ENCODE measurements at places on chromosomes 4 and X.
A peak's percentile ranks its signal among the peaks of the same experiment; 100 is the strongest.

- no peak for DNase-seq
These were observed 80.8 kb downstream of the FAM13A start for GRCh38 chr4:88975958-88976774.

DNA sequence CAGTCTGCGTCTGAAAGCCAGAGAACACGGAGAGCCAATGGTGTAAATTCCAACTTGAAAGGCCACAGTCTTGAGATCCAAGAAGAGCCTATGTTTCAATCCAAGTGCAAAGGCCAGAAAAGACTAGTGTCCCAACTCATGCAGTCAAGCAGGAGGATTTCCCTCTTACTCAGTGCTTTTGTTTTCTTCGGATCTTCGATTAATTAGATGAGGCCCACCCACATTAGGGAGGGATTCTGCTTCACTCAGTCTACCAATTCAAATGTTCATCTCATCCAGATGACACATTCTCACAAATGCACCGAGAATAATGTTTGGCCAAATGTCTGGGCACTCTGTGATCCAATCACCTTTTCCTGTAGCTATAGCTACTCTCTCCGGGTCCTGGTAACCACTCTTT is 91.5 kb upstream of the S100G start:
- DNase-seq, result no peak

- no peak for DNase-seq
These were observed 142.9 kb downstream of the NR3C2 start for GRCh38 chr4:148299337-148299736.

DNA sequence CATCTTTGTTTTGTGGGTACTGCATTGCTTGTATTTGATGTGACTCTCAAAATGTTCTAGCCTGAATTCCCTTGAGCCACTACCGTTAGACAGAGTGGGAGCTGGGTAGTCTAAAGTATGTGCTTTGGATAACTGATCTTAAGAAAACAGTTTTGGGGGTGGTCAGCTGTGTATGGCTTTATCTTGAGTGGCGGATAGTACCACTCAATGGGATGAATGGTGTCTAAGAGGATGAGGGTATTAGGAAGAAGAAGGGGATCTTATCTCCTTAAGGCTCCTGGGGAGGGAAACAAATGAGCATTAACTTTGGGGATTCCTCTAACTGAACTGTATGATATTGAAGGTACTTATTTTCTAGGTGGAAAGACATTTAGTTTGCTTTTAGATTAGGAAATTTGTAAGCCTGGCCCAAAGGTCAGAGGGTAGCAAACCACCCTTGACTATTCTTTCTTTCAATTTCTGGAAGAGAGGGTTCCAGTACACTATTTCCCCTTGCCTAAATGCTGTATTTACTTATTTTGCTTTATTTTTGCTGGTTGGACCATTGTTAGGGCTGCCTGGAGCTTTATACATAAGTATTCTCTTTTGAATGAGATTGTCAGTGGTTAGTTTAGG is 11.3 kb downstream of the BMP2K start:
- no peak for DNase-seq

GRCh38 chrX:15956681-15957080 is 102.1 kb upstream of the AP1S2 start:
- peak; percentile 64 for DNase-seq

- DNase-seq, result no peak
These were observed 812 bp upstream of the KDM6A start for GRCh38 chrX:44871931-44872820.

DNA sequence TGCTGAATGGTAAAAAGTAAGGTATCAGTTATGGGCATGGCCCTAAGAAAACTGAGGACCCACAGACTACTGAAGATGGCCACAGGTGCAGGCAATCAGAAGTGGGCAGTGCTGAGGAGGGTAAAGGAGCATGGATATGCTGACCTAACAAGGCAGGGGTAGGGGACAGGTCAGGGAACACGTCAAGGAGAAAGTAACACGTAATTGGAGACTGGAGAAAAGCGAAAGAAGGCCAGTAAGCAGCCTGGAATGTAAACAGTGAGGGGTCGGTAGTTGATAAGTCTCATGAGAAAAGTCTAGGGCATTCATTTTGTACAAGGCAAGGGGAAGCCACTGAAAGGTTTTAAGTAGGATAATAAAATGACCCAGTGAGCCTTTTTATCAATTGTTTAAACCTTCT is 153.3 kb downstream of the PRDM5 start:
- DNase-seq, result no peak

DNA sequence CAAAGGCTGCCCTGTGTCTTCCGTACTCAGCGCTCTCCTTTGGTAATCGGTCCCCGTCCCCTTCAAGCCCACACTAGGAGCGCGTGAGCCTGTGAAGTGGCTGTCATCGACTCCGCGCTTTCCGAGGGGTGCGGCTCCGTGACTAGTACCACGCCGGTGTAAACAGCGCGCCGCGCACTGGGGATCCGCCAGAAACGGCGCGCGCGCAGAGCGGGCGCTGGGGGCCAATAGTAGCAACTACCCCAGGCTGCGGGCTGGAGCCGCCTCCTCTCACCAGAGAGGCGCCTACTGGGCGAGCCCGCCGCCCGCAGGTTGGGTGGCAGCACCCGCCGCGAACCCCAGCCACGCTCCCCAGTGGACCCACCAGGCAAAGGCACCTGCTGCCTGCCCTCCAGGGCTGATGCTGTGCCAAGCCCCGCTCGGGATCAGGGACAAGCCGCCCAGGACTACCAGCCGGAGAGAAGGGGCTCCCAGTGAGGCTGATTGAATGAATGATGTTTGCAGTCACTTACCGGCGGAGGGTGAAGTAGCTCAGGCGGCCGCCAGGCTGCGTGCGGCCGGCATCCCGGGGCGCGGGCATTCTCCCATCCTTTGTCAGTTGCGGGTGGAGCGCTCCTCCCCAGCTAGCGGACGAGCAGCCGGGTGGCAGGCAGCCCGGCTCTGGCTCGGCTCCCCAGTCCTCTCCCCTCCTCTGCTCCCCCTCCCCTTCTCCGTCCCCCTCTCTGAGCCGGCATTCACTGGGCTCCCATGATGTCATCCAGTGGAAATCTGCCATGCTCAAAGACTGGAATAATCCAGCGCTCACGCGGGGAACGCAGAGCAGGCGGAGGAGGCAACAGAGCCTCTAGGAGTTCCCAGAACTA is 370.3 kb upstream of the SMIM31 start:
- peak; percentile 17 for DNase-seq

- no peak for DNase-seq
These were observed 74.0 kb downstream of the GALNT7 start for GRCh38 chr4:173242466-173243250.

GRCh38 chrX:13518126-13518525 is 51.3 kb upstream of the EGFL6 start:
- no peak for DNase-seq

- DNase-seq, result no peak
These were observed 89.5 kb downstream of the PLS3 start for GRCh38 chrX:115650449-115650848.

DNA sequence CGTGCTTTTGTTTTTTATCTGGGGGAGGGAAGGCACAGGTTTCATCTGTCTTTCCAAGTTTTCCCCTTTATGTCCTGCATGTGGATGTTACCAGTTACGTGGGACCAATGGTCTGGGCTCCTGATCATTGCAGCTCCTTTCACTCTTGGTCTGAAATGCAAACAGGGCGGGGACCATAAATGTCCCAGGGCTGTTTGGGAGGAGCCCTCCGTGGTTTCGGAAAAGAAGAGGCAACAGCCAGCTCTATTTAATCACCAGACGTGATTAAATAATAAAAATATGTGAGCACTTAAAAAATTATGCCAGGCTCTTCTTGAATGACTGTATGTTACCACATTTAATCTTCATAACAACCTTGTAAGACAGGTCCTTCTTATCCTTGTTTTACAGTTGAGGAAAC is 30.8 kb upstream of the C1GALT1C1 start:
- DNase-seq, result no peak

DNA sequence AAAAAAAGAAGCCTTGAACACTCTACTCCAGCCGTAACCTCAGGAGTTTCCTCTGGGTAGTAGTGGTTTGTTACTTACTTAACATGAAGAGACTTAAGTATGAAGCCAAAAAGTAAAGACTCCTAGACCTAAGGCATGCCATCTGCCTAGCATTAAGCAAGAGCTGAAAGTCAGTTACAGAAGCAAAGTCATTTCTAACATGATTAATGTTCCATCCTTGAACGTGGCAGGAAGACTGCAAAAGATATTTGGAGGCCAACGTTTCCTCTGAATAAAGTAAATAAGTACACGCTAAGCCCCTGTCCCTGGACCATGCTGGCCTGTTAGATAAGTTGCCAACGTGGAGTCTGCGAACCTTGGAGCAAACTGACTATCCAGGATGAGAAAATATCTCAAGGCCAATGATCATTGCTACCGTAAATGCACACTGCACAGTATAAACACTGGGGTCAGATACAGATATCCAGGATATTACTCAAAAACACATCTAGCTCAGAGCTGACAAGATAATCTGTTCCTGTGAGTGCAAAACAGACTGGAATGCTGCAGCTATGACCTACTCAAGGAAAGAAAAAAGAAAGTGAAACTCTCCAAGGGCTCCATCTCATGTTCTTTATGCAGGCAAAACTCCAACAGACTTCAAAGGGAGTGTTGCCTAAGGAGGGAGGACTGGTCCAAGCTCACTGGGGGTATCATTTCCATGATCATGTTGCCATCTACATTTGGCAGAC is 255.8 kb downstream of the COL25A1 start:
- DNase-seq, result no peak

GRCh38 chr4:119151161-119151560 is 15.5 kb downstream of the MYOZ2 start:
- DNase-seq, result no peak

GRCh38 chr4:187021436-187022205 is 298.0 kb upstream of the FAT1 start:
- no peak for DNase-seq

DNA sequence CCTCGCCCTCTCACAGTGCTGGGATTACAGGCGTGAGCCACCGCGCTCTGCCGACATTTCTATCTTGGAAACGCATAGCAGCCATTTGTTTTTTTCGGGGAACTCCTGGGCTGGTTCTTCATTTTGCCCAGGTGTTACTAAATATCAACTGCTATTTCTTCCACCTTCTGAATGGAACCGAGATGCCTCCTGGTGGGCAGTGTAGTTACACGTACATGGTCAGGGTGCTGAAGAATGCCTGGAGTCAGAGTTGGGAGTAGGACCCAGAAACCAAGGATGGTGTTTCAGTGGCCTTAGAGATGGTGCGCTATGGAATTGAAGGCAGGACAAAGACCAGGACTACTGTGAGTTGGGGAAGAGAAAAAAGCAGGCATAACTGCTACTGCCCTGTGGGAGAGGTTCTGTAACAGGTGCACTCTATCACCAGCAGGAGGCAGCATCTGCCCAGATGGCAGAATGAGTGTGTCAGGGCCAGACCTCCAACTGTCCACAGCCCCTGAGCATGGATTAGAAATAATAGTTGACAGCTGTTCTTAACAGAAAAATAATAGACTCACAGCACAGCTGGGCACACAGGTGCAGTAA is 81.7 kb downstream of the ZC4H2 start:
- peak; percentile 9 for DNase-seq

GRCh38 chr4:181443021-181443420 is 800.2 kb upstream of the TENM3 start:
- no peak for DNase-seq

DNA sequence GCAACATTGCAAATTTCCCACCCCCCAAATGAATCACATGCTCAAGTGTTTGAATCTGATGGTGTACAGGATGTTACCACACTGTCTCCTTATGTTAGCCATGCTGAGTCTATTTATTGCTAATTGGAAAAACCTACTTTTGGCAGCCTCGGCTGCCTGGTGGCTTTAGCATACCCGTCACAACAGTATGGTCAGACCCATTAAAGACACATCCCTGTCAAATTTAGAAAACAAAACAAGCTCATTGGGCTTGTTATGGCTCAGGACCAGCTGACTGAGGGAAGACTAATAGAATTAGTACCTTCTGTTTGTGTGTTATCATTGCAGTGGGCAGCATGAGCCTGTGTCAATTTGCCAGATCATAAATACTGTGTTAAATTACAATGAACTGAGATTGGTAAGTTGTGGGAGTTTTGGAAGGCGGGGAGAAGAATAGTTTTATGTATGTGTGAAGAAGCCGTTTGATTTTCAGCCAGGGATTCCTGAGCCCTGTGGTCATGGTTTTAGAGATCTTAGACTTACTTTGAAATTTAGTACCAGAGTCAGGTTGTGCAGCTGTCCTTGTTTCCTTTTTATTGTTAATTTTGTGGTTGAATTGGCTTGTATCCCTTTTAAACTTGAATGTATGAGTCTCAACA is 66.8 kb downstream of the POLA1 start:
- DNase-seq, result no peak

DNA sequence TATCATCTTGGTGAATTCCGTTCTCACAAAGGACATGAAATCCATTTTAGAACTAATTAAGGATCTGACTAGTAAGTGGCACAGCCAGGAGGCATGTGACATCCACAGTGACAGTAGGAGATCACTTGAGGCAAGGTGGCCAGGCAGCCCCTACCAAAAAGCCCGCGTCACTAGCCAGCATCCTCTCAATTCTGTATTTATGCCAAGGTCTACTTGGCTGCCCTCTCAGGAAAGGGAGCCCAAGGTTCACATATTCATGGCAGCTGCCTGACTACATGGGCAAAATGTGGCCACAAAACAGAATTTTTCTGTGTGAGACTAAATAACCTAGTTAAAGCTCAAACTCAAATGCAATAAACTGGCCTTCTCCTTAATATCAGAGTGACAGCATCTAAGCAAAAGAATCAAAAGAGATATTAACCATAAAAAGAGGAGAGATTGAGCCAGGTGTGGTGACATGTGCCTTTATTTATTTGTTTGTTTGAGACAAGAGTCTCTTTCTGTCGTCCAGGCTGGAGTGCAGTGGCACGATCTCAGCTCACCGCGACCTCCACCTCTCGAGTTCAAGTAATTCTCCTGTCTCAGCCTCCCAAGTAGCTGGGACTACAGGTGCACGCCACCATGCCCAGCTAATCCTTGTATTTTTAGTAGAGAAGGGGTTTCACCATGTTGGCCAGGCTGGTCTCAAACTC is 51.5 kb downstream of the SLC9A7 start:
- DNase-seq, result no peak

DNA sequence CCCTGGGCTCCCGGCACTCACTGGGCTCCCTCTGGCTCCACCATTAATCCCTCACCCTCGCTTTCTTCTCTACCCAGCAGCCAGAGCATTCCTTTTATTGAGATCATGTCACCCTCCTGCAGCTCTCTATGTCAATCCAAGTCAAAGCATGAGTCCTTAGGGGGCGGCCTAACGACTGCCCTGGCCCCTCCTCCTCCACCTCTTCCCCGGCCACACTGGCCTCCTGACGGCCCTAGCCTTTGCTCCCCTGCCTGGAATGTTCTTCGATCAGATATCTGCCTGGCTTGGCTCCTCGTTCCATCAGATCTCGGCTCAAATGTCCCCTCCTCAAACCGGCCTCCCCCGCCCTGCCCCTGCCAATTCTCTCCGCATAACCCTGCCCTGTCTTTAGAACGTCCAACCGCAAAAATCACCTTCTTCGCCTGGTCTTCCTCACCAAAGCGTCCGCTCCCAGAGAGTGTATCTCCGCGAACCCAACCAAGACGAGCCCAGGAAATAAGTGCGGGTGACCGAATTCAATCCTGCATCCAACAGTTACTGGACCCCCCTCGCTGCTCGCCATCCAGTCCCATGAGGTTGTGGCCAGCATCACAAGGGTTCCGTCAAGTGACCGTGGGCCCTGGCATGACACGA is 722 bp upstream of the PNCK start:
- no peak for DNase-seq

Measured in iPS DF 19.7 (cell line).